ENCODE measurements at places on chromosomes 11 and 22.

DNA sequence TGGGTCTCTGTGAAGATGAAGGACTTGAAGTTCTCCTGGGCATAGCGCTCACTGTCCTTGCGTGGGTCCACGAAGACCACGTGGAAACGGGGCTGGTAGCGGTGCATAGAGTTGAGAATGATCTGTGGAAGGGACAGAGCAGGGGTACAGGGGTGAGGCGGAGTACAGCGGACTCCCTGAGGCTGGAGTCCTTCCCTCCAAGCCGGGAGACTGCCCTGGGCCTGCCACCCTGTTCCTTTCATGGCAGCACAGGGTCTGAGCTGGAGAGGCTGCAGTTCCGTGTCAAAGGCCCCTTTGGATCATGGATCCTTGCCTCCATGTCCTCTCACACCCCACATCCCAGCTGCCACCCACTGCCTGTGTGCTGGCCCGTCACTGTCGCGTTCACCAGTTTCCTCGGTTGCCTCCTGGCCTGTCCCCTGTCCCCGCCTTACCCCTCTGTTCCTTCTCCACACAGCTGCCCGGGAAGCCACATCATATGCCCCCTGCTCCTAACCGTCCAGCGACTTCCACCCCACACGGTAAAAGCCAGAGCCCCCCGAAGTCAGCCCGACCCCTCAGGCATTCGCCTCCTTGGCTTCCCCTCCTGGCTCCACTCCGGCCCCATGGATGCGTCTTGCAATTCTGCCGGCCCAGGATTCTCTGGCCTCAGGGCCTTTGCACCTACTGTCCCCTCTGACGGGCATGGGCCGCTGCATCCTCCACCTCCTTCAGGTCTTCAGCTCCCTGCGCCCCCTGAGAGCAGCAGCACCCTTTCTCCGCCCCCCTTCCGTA lies 3.4 kb upstream of the NUDT8 start:
- no peak for DNase-seq

GRCh38 chr11:84247129-84247528 lies 961.0 kb upstream of the CCDC90B start:
- no peak for DNase-seq

DNA sequence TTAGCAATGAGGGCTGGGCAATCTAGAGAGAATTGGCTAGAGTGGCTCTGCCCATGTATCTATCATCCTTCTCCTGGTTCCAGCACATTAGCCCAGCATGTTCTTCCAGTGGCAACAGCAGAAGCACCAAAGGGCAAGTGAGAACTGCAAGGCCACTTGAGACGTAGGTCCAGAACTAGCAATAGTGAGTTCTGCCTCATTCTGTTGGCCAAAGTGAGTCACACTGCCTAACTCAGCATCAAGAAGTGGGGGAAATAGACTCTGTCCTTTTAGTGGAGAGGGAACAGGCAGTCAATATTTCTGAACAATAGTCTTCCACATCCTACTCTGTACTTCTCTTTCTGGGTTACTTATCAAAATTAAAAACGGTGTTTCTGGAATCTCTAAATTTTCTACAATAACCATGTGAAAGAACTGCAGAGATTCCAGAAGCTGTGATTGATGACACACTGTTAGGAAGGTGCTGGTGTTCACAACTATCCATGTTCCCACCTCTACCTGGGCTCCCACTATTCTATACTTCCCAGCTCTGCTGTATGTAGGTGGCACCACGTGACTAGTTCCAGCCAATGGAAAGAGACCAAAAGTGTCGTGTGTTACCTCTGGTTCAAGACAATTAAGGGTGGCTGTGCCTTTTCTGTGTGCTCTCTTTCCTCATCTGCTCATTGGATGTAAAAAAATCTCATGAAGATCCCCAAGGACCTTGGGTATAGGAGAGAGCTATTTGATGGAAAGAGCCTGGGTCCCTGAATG lies 23.4 kb upstream of the GRK3 start:
- DNase-seq = no peak

DNA sequence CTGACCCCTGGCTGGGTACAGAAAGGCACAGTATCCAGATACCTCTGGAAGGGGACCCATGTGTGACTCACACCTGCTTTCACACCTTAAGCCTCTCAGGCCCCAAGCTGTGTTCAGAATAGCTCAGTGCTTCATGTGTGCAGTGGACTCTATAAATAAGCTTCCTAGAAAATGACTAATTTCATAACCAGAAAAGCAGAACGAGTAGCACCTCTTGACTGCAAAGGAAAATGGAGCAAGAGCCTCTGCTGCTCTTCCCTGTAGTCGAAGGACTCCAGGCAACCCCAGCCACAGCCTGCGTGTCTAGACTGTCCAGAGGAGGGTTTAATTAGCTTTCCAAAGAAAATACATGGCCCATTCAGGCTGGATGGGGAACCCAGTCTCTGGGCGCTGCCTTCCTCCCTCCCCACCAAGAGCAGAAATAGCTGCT lies 23.1 kb downstream of the PTPN5 start:
- no peak for DNase-seq

DNA sequence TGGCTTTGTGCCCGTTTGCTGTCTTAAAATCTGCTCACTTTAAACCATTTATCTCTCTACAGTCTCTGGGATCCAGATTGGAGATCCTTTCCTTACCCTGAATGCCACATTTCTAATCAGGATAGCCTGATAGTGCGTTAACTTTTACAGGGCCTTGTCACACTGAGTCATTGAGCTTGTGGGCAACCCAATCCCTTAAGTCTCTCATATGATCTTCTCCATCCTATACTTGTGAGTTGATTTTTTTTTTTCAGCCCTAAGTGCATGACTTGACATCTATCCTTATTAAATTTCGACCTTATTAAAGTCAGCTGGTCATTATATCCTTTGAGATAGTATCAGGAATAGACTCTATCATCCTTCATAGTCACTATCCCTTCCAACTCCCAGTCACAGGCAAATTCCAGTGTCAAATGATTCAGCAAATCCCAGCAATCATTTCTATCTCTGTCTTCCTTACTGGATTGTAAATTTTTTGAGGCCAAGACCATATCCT lies 57.7 kb downstream of the TEAD1 start:
- DNase-seq = no peak

GRCh38 chr11:94201004-94201465 lies 72.4 kb downstream of the PANX1 start:
- DNase-seq = no peak

GRCh38 chr11:66371627-66372415 lies at the start of gene SLC29A2:
Gene SLC29A2 (minus strand): TSS chr11:66371760. CDS start chr11:66371591, 169 bp downstream.
- DNase-seq = peak; percentile 92

DNA sequence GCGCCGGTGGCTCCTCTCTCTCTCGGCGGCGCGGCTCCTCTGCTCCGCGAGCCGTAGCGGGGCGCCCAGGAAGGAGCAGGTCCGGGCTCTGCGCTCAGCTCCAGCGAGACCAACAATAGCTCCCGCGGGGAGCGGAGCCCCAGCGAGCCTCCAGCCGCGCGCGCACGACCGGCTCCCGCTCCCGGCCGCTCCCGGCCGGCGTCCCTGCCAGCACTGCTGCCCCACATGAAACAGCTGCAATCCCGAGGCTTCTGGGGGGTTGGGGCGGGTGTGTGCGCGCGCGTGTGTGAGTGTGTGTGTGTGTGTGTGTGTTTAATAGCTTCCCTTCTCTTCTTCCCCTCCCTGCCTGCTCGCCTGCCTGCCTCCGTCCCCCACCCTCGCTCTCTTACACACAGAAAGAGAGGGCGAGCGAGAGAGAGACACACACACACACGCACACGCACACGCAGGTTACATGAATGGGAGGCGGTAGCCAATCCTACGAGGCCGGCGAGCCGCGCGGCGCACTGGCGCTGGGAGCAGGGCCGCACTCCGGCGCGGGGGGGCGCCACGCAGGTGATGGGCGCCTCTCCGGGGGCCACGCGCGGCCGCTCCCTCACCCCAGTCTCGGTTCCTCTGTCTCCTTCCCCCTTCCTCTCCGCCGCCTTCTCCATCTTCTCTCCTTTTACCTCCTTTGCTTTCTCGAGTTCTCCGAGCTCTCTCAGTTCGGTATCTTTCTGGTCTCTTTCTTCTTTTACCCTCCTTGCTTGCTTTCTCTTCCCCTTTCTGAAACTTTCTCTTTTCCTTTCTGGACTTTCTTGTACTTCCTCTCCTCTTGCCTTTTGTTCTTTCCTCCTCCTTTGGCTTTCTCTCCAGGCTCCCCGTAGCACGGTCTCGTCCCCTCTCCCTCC lies at the start of gene TENM4:
TSS of gene TENM4 (minus strand) at position 460 of the 890 bp plus-strand sequence. CDS start 371,086 bp downstream, outside the sequence.
- DNase-seq = no peak

DNA sequence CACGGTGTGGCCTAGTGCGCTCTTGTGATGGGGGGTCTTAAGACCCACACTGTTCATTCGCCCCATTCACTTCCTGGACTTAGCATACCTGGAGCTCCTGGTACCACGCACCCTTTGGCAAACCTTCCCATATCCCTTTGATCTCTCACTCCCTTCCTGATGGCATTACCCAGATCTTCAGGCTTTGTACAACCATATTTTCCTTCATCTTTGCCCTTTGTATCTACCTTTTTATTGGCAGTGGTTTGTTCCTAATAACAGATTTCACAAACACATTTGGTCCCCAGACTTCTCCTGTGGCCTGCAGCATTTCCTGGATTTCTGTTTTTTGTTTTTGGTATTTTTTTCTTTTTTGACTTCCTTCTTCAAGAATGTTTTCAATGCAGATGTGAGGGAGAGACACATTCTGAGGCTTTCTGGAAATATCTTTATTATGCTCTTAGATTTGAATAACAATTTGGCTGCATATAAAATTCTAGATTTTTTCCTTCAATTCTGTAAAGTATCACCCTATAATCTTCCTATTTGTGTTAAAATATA lies 16.1 kb upstream of the IFITM3 start:
- no peak for DNase-seq

GRCh38 chr11:28144808-28145207 lies 36.6 kb downstream of the METTL15 start:
- DNase-seq = no peak

- peak; percentile 68 for DNase-seq
These were observed 59.7 kb downstream of the MYH9 start for GRCh38 chr22:36327922-36328551.

DNA sequence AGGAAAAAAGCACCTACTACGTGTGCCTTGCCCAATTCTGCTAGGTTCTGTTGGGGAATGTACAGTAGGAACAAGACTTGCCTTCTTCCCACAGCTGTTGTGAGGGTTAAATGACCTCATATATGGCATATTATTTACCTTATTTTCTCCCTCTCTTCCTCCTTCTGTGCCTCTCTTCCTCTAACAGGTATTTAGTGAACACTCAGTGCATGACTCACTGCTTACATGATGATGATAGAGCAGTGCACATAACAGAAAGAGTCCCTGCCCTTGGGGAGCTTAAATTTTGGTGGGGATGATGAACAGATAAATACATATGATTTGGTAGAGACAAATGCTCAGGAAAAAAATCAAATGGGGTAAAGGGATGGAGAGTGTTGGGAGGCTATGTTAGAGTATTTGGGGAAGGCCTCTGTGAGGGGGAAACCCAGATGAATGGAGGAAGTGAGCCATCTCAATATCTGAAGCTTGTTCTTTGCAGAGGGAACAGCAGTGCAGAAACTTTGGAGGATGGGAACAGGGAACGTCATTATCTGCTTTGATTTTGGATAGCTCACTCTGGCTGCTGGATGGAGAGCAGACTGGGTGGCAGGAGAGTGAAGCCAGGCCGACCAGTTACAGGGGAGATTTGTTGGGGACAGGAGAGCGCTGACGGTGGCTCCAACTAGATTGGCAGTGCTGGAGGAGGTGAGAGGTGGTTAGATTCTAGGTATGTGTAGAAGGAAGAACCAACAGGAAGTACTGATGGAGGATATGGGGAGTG lies 95.5 kb upstream of the TENM4 start:
- DNase-seq = no peak

GRCh38 chr11:119861160-119861559 lies 132.2 kb upstream of the NECTIN1 start:
- DNase-seq = no peak

- peak; percentile 62 for DNase-seq
These were observed 2.4 kb upstream of the CECR2 start for GRCh38 chr22:17366830-17367229.

DNA sequence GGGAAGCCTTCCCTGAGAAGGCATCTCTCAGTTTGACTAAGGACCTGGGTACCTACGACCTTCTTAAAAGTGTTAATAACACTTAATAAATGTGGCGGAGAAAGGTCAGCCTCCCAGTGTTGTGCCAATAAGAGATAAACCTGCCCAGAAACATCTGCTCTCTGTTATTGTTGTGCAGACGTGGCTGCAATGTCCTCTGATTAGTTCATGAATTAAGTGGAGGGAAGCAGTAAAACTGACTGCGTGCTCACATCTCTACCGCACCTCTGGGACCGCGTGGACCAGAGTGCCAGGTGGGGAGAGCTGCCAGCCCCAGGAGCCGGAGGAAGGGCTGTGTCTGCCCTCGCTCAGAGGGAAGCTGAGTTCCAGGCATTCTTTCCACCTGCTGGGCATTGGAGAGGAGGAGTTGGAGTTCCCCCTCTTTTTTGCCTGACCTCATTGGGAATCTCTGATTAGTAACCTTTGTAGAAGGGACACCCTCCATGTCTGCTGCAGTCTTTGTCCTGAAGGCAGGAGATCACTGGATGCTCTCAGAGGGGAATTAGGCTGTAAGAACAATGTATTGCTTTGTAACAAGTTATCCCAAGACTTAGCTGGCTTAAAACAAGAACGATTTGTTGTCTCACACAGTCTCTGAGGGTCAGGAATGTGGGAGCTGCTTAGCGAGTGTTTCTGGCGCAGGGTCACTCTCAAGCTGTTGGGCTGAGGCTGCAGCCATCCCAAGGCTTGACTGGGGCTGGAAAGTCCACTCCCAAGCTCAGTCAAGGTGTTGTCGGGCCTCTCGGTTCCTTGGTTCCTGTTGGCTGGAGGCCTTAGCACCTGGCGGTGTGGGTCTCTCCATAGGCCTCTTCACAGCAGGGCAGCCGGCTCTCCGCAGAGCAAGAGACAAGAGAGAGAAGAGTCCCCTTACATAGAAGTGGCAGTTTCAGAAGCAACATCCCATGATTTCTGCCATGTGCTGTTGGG lies 247.6 kb upstream of the TBCEL start:
- DNase-seq = no peak

DNA sequence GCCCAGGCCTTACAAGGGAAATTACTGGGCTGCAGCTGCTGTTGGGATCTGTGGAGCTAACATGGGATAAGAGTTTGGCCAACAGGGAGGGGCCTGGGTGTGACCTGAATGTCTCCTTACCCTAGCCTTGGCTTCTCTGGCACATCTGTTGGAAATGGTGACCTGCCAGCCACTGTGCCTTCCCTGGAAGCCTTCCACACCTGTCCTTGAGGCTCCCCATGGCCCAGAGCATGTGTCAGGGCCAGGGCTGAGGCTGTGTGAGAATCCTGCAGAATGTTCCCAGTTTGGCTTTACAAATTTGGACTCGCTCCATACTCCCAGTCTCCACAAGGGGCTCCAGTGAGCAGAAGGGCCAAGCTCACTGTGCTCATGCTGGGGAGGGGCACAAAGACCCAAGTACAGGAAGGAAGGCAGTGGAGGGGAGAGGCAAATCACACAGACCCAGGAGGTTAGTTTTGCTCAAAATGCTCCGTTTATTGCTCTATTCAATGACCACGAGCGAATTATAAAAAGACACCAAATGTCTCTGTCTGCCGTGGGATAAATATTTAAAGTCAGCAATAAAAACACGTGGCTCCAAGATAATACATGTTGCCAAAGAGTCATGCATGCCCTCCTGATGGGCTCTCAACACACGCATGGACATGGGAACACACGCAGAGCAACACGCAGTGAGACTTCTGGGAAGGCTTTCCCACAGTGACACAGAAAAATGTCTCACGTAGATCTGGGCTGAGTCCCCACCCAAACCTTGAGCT lies 1.7 kb upstream of the IGSF22 start:
- peak; percentile 78 for DNase-seq
